ENCODE measurements at places on chromosomes 7 and 10.

DNA sequence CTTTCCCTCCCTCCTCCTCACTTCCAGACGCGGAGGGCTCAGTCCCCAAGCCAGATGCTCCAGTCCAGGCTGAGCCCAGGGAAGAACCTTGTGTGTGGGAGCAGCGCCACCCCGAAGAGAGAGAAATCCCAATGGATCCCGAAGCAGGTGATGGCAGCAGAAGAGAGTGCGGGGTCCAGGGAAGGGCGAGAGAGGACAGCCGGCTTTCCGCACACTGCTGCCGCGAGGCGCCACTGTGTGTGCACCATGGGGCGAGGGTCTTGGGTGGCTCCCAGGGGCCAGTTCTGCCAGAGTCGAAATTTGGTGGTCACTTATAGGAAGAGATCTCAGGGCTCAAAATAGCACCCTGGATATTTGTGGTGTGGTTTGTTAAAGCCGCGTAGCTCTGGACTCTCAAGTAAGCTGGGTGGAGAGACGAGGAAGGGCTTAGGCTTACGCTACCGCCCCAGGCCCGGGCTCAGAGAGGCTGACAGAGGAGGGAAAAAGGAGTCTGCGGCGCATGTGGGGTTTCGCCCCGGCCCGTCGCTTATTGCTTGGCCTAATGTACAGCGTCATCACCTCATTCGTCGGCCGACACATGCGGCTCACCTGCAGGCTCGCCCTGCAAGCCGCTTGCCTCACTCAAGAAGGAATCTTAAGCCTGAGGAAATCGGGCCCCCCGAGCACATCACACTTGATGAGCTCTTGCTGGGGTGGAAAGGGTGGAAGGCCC is 12.1 kb downstream of the ZNF282 start:
- DNase-seq: no peak

- DNase-seq: peak; percentile 64
Measured at GRCh38 chr10:70887804-70888800, at the start of gene PCBD1. PCBD1 (minus strand) TSS chr10:70888565; CDS start chr10:70888533, 32 bp downstream.

- DNase-seq: no peak
Measured at GRCh38 chr7:150891740-150892139, 39.4 kb downstream of the AOC1 start.

- DNase-seq: no peak
Measured at GRCh38 chr7:17069146-17069545, 187.4 kb upstream of the AGR3 start.

- DNase-seq: no peak
Measured at GRCh38 chr10:68550747-68551411, 9.3 kb upstream of the TET1 start.

DNA sequence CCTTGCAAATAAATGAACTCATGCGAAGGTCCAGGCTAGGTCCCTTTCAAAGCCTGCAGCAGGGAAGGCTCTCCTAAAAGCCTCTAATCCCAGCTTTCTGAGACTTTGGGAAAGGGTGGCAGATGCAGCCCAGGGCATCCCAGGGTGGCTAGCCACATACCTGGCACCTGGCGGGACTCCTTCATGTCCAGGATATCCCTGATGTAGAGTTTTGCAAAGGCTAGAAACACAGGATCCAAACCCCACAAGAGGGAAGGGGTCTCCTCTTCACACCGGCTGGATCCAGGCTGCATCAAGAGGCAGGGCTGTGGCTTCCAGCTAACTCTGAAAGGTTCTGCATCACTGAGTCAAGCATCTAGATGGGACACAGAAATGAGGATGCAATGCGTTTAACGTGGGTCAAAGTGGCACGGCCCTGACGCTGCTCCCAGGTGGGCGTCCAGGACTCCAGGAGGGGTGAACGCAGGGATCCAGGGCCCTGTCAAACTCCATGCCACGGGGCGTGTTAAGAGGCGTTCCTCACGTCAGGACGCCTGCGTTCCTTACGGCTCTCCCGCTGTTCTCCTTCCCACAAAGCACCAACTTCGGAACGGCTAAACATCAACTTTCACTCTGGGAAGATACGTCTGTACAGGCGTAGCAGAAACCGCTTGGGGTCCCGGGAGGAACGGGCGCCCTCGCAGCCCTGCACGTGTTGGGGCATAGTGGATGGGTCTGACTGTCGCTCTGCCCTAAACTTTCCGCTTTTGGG is 507 bp downstream of the STN1 start:
- no peak for DNase-seq

DNA sequence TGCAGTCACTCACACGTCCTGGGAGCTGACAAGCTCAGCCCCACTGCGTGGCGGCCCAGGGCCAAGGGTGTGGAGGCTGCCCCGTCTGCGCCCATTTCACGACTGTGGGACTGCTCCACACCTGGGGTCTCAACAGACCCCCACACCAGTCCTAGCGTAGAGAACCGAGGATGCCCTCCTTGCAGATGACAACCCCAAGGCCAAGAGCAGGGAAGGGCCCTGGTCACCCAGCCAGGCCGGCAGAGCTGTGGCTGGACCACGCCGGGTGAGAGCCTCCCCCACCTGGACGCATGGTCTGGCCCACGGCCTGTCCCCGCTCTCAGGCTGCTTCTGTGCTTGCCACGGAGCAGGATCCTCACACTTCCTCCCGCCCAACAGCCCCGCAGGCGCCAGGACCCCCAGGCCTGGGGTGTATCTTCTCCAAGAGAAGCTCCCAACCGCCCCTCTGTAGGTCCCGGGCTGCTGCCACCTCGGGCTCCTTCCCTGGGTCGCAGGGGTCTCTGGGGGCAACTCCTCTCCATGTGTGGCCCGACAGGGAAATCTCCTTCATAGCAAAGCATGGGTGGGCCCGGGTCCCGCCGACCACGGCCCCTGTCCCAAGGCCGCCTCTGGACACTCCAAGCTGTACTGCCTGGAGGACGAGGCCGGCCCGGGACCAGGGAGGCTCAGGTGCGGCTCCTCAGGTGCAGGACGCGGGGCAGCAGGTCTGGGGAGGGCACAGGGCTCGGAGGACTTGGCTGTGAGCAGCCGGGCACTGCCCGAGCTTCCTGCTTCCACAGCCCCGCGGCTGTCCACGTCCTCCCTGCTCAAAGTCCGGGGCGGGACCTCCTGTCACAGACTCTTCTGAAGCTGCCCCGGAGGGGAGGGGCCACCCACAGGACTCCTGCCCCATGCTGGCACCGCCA is 88.8 kb downstream of the FOXL3 start:
- DNase-seq: no peak

GRCh38 chr7:131100357-131101054 is 227.2 kb upstream of the MKLN1 start:
- DNase-seq: no peak

DNA sequence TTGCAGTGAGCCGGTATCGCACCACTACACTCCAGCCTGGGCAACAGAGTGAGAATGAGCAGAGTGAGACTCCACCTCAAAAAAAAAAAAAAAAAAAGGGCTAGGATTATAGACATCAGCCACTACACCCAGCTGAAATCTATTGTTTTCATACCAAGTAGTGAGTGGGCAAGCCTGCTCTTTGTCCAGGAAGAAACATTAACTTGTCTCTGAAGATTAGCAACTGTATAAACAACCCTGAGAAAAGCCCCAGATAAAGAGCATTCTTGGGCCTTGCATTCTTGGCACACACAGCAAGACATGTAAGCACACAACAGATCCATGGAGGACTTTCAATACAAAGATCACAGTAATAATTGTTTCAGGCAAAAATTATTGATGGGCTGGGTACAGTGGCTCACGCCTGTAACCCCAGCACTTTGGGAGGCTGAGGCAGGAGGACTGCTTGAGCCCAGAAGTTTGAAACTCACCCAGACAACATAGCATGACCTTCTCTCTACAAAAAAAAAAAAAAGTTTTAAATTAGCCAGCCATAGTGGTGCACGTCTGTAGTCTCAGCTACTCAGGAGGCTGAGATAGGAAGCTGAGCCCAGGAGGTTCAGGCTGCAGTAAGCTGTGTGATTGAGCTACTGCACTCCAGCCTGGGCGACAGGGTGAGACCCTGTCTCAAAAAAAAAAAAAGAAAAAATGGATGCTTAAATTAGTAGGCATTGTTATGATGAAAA is 4.4 kb downstream of the PSPH start:
- DNase-seq: no peak

DNA sequence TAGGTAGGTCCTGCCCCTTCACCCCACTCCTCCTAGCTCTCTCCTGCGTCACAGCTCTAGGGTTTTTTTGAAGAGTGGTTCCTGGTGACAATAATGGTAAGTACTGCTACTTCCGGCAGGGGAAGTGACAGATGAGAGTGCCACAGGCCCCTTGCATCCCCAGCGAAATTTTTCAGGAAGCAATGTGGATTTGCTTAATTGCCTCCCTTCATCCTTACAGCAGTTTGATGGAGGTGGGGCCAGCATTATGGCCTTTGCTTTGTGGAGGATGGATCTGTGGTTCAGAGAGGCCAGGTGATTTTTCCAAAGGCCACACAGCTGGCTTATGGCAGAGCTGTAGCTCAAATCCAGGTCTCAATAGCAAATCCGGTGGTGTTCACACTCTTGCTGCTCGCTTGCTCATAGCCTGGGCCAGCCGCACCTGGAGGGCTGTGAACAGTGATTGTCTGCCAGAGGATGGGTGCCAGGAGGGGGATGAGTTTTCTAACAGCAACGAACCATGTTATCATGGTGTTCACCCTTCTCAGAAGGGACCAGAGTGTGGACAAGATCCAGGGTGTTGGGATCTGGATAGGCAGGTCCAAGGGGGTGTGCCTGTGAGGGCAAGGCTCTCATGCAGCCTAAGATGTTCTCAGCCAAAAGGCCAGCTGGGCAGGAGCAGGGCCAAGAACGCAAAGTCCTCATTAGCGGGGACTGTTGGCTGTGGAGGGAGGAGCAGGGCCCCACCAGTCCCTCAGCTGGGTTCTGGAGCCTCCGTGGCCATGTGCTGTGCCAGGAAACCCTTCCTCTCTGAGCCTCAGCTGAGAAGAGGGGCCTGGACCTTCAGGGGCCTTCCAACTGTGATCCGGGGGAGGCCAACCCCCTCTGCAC is 89.0 kb downstream of the EMX2 start:
- no peak for DNase-seq

GRCh38 chr7:115116773-115117715 is 195.2 kb downstream of the MDFIC start:
- no peak for DNase-seq

GRCh38 chr10:71078454-71079145 is 133.8 kb upstream of the UNC5B start:
- DNase-seq: no peak

DNA sequence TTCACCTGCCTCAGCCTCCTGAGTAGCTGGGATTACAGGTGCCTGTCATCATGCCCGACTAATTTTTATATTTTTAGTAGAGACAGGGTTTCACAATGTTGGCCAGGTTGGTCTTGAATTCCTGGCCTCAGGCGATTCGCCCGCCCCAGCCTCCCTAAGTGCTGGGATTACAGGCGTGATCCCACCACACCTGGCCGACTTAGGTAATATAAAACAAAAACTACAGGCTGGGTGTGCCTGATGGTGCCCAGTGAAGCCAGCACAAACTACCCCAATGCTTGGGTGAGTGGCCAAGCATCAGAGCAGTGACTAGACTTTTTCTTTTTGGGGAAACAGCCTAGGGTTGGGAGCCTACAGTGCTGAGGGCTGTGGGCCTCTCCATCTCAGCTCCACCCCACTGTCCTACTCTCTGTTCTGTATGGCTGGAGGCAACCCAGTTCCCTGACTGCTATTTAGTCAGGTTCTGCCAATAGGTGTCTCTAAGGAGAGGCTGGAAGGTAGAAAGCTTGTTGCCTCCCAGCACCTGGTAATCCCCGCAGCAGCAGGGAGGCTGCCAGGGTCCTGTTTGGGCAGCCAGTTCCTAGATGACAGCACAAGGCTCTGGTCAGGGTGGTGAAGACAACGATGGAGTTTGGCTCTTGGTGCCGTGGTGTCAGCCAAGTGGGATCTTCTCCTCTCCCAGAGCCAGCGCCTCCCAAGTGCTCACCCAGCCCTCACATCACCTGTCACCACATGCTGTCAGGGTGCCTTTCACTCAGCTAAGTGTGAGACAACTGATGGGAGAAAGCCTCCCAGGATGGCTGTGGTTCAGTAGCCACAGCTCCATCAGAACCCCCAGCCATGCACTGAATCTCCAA is 10.4 kb upstream of the NACAD start:
- DNase-seq: no peak

DNA sequence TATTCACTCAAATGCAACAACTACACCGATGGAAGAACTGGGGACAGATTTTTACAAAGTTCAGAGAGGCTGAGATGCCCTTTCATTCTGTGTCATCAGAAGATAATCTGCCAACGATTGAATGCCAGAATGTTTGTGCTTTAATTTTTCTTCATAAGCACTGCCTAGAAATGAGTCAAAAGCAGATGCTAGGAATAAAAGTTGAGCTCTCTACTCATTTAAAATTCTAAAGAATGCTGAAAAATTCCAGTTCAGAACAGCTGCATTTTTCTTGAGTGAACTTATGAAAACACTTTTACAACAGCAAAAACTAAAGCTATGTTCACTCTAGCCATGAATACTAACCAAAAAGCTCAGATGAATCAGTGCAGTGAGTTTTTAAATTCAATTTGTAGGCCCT is 22.3 kb upstream of the FAM133B start:
- DNase-seq: no peak

GRCh38 chr10:26048756-26049155 is 114.7 kb downstream of the MYO3A start:
- DNase-seq: no peak

DNA sequence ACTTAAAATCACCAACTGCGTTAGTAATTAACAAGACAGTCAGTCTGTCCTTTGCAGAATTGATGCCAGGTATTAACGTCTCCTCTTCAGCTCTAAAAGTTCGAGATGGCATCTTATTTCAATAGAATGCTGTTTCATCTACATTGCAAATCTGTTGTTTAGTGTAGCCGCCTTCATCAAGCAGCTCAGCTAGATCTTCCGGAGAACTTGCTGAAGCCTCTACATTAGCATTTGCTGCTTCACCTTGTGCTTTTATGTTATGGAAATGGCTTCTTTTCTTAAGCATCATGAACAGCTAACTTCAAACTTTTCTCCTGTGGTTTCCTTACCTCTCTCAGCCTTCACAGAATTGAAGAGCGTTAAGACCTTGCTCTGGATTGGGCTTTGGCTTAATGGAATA is 95.5 kb upstream of the FAM20C start:
- DNase-seq: no peak

DNA sequence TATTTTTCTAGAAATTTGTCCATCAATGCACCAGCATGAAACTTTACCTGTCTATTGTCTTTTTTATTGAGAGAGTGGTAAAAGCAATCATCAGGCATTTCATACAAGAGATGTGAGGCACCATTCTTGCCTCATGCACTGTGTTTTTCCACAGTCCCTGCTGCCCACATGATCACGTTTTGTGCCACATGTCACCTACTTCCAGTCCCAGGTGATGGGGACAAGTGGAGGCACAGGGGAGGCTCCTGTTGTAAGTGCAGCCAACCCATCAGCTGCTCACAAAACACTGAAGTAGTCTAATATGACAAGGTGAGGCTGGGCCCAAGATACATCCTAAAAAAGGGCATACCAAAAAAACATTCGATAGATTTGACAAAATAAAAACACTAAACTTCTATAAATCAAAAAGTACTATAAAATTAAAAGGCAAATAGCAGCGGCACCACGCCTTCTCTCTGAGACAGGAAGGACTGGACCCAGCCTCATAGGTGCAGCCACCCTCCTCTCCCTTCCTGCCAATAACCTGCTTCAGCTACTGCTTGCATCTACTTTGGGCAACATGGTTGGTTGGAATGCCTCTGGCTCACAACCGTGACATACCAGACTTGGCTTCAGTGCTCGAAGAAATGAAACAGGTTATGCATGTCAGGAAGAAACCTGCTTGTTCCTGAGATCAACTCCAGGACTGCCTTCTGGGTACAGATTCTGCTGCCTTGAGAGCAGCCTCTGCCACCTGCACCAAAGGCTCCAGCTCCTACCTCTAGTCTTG is 2.3 kb downstream of the ZC3HAV1L start:
- DNase-seq: no peak

All from activated T-helper 9 cell treated with anti-CD3 and anti-CD28 coated beads, Interleukin-2, amount 50 U/mL, for 16 hours (primary cell).